ENCODE measurements at places on chromosomes 7 and 10.

DNA sequence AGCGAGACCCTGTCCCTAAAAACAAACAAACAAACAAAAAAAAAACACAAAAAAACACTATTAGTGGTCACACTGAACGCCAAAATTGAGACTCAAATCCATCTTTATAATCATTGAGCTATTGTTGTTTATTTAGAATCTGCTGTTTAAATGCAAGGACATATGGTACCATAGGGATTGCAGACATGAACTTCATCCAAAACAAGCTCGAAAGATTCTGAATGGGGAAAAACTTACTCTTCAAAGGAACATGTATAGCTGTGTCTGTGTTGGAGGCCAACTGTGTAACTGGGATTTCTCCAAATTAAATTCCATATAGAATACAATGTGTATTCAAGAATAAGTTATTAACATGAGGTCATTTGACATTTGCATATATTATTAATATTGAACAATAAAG is 74.7 kb upstream of the GPR158 start:
- no peak for DNase-seq

DNA sequence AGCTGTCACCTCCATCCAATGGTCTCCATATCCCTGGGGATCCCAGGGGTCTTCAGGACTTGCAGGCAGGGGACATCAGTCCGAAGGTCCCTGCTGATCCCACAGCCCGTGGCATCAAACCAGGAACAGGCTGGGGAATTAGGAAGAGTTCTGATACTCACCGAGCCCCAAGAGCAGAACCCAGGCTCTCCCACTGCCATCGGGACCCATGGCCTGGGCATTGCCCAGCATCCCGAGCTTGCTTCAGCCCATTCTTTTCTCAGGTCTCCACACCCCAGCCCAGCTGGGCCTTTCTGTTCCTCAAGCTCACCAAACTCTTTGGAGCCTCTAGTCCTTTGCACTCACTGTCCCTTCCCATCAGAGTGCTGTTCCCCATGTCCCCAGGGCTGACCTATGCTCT is 280.9 kb downstream of the GRID1 start:
- DNase-seq = no peak

- no peak for DNase-seq
Measured at GRCh38 chr10:103082683-103083082, 110.4 kb downstream of the NT5C2 start.

DNA sequence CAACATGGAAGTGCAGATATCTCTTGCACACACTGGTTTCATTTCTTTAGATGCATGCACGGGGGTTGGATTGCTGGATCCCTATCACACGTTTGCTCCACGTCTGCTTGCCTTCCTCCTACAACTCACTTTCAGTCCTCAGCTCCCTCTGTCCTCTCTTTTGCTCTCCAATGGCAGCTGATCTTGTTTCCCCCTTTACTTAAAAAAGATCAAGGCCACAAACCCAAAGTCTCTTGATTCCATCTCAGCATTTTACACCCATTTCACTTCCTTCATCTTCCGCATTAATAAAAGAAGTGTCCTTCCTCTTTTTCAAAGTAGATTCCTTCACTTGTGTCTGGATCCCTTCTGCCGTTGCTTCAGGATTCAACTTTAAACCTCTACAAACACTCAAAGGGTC is 245.2 kb downstream of the DOCK4 start:
- no peak for DNase-seq

- DNase-seq = no peak
Measured at GRCh38 chr10:63522277-63522687, 1.1 kb downstream of the REEP3 start.

Data from stimulated activated CD4-positive, alpha-beta T cell treated with anti-CD3 and anti-CD28 coated beads, Interleukin-15, amount 100 ng/mL, for 24 hours (primary cell).